ENCODE measurements at places on chromosomes 2 and 18.

- DNase-seq, result no peak
Observed at GRCh38 chr2:187320846-187321245, 127.2 kb downstream of the CALCRL start.

GRCh38 chr2:73933194-73933593 is 6.5 kb downstream of the DGUOK start:
- no peak for DNase-seq

GRCh38 chr2:11376071-11376470 is 31.6 kb upstream of the ROCK2 start:
- DNase-seq, result no peak

- no peak for DNase-seq
Observed at GRCh38 chr18:13302040-13302439, 83.5 kb downstream of the LDLRAD4 start.

GRCh38 chr2:190746971-190747761 is 98.3 kb downstream of the NAB1 start:
- no peak for DNase-seq

DNA sequence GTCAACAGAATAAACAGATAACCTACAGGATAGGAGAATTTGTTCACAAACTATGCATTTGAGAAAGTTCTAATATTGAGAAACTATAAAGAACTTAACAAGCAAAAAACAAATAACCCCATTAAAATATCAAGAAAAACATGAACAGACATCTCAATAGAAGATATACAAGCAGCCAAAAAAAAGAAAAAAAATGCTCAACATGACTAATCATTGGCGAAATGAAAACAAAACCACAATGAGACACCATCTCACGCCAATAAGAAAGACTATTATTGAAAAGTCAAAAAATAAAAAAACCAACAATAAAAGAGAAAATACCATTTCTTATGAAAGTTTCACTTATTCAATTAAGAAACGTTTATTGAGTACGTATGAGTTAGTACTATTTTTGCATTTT is 800.5 kb downstream of the CBLN2 start:
- no peak for DNase-seq

DNA sequence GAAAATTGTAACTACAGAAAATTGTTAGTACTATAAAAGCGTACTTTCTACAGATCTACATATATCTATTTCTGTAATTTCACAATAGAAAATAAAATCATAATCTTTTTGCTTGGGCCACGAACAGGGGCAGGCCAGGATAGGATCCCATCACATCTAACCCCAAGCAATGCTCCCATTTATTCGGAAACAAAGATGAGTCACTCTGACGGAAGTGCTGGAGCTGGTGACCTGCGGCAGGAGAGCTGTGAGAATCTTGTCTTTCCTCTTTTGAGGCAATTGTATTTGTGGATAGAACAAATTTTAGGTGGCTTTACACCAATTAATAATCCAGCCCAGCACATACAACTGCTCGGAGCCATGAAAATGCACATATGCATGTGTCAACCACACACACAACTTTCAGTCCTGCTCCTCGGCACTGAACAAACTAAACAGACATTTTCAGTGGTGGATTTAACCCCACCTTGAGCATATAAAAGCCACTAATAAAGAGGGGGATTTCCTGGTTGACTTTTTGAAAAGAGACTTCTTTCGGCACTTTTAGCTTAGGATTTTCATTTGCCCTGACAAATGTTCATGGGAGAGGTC is 22.3 kb upstream of the INSIG2 start:
- no peak for DNase-seq

GRCh38 chr2:195575016-195575415 is 82.0 kb upstream of the SLC39A10 start:
- DNase-seq, result no peak

DNA sequence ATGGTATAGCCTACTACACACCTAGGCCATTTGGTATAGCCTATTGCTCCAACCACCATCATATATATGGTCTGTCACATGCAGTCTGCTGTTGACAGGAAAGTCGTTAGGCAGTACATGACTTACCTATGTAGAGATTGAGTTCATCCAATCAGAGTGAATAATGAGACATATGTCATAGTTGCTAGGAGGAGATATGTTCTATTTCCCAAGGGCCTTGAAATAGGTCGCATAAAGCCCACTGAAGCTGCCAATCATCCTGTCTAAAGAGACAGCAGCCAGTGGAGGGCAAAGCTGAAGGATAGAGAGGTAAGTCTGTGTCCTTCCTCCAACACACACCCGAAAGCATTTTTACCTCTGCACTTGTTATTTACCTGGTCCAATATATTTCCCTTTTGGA is 263.4 kb downstream of the PTPRM start:
- DNase-seq, result peak; percentile 0

DNA sequence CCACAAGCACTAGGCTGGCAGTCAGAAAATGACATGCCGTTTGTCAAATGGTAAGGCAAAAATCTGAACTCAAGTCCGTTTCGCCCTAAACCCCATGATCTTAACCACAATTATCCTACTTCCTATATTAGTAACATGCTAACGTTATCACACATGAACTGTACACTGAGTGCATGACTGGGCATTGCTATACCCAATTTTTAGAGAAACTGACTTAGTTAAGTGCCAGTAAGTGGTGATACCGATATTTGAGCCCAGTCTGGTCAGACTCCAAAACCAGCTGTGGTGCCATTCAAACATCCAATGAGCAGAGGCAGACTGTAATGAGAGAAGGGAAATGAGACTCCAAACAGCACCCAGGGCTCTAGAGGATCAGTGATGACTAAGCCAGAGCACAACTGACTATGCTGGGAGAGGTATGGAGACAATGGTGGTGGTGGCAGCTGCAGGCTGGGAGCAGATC is 311.7 kb upstream of the PKDCC start:
- DNase-seq, result no peak

DNA sequence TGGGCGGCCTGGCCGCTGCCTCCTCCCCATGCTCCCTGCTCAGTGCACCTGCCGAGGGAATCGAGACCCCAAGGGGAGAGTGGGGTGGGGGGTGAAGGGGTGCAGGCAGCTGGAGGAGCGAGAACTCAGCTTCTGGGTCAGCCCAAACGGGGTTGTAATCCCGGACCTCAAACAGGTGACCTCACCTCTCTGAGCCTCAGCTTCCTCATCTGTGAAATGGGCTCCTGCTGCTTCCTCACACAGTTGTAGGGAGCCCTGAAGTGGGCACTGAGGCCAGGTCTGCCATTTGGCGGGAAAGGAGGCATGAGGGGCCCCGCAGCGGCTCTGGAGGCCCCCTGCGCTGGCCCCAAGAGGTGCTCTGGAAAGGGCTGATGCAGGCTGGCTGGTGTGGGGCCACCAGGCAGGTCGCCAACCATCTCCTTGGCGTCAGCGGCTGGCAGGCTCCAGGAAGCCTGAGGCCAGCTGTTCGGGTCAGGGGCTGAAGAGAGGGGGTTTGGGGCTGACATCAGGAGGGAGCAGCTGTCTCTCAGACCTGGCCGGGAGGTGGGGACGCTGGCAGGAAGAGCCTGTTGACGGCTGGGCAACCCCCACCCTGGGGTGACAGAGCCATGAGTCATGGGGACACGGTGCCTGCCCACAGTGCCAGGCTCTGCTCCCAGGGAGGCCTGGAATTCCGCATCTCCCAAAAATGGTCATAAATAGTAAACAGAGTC is 4.9 kb downstream of the KLHL30 start:
- DNase-seq, result no peak

- DNase-seq, result no peak
Observed at GRCh38 chr2:135299658-135300244, 231.3 kb downstream of the ZRANB3 start.

GRCh38 chr2:232504438-232504837 is 15.8 kb upstream of the PRSS56 start:
- DNase-seq, result no peak

Measured in NCI-H1694 (cell line).